Amniotic epithelial cell (primary cell): ENCODE measurements at places on chromosomes 3 and 15.
A peak's percentile ranks its signal among the peaks of the same experiment; 100 is the strongest.

GRCh38 chr3:100002599-100003350, 111.5 kb downstream of the FILIP1L start:
- peak; percentile 98 for DNase-seq

GRCh38 chr3:10408680-10409079, 87.8 kb upstream of the SEC13 start:
- DNase-seq: no peak

- DNase-seq: no peak
These were observed 58.8 kb downstream of the MCF2L2 start for GRCh38 chr3:183369627-183370026.

- DNase-seq: no peak
These were observed 12.6 kb downstream of the YEATS2 start for GRCh38 chr3:183710231-183710630.

DNA sequence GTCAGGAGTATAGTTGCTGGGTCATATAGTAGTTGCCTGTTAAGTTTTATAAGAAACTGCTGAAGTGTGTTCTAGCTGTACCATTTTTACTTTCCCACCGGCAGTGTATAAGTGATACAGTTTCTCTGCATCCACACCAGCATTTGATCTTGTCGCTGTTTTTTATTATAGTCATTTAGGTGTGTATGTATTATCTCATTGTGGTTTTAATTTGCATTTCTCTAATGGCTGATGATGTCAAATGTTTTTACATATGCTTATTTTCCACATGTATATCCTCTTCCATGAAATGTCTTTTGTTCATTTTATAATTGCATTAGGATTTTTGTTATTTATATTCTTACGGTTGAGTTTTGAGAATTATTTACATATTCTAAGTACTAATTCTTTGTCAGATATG, 254.3 kb downstream of the CLSTN2 start:
- no peak for DNase-seq

- DNase-seq: peak; percentile 77
These were observed 17.9 kb upstream of the ANKRD28 start for GRCh38 chr3:15815696-15816095.

DNA sequence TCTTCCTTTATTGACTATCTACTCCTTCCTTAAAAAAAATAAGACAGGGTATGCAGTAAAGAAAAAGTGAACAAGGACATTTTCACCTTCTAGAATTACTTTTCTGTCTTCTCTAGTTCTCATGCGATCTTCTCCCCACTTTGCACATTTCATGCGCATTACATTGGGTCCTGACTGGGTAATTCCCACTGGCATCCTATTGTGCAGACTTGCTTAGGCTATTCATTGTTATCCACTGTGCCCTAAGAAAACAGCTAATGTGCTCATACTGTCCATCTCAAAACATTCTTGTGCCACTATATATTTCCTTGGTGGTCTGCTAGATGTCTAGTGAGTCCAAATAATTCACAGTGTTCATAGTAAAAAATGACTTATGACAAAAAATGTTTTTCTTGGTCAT, 447.4 kb upstream of the ROBO1 start:
- no peak for DNase-seq

GRCh38 chr3:41652506-41652905, 309.4 kb downstream of the ULK4 start:
- no peak for DNase-seq

DNA sequence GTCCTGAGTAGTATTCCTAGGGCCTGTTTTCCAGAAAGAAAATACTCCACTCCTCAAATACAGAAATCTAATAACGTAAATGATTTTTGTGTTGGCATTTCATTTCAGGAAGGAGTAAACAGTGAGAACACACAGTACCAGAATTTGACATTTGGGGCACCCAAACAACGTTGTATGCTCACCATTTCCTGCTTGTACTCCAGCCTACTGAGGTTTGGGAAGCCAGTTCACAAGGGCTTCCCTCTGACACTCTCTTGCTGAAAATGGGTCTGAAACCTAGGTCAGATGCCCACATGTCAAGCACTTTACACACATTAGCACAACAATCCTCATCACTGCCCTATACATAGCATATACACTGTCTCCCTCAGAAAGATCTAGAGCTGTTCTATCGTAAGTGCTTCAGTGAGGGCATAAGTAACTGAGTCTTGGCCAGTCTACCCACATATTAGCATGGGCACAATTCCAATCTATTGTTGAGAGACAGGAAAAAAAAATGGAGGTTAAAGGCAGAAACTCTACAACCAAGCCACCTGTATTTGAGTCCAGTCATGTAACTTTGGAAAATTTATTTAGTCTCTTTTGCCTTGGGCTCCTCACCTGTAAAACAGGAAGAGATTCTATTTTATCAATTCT, 43.5 kb upstream of the RSL24D1 start:
- no peak for DNase-seq

- DNase-seq: no peak
These were observed 280.1 kb downstream of the LRTM1 start for GRCh38 chr3:54647721-54648120.

GRCh38 chr3:186467969-186468368, 76.2 kb downstream of the CRYGS start:
- DNase-seq: no peak
